ENCODE measurements at places on chromosomes 3 and 15. TPM values are rescaled to one million over a fixed set of nuclear protein-coding genes. Genes with fewer than 3 reads are reported as not detected.

- no peak for DNase-seq
Observed at GRCh38 chr3:260898-261297, 64.3 kb downstream of the CHL1 start.

GRCh38 chr3:63993653-63994079 is 29.6 kb downstream of the PSMD6 start:
- peak; percentile 72 for DNase-seq

OXTR gene
- total RNA-seq, result 3.6 TPM

GUCA1C gene
- not detected for total RNA-seq

OSTN gene
- total RNA-seq, result not detected

DNA sequence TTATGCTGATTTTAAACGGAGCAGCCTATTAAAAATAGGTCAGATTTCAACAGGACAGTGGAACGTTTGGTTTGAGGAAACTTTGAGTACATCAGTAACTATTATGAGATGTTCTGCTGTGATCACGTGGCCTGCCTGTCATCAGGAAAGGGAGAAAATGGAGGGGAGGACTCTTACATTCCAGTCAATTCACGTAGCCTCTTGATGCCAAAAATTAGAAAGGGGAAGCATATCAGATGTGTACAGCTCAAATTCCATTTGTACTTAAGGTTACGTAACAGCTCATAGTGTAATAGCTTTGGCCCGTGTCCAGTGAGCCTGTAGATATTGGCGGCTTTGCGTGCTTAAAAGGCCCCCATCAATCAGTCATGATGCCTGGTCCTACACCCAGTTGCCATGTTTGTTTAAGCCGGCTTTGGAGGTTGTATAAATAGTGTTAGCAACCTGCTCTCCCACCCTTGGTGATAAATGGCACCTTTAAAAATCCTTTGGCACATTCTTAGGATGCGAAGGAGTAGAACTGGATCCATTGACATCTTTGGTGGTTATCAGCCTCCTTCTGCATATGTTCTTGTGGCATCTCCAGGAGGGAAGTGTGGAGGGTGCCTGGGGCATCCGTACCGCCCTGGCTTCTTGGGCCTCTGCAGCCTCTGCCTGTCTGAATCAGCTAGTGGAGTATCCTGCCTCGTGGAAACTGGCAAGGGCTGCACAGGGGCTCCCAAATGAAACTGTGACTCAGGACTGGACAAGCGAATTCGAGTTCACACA is 163.9 kb downstream of the THSD4 start:
- no peak for DNase-seq

DNA sequence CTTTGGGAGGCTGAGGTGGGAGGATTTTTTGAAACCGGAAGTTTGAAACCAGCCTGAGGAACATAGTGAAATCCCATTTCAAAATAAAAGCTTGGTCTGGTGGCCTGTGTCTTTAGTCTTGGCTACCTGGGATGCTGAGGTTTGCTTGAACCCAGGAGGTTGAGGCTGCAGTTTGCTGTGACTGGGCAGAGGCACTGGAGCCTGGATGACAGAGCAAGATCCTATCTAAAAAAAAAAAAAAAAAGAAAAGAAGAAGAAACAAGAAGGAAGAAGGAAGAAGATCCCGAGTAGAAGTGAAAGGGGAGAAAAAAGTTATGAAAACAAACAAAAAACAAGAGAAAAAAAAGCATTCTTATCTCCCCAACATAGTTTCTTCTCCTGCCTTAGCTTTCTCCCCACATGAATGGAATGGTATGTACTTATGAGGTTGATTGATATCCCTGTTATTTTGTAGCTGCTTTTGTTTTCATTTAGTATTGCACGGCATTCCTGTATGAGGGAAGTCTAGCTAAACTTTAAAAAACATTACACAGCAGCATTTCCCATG is 42.4 kb downstream of the TMEM40 start:
- DNase-seq, result no peak

GNB4 gene
- total RNA-seq, result 36.7 TPM

GRCh38 chr3:65233561-65233960 is 545.8 kb upstream of the ADAMTS9 start:
- DNase-seq, result no peak

GRCh38 chr3:58340594-58341244 is 8.0 kb downstream of the PXK start:
- no peak for DNase-seq

- no peak for DNase-seq
Observed at GRCh38 chr15:40092979-40093869, 15.5 kb downstream of the BMF start.
